ENCODE measurements at places on chromosomes 2 and 18.

DNA sequence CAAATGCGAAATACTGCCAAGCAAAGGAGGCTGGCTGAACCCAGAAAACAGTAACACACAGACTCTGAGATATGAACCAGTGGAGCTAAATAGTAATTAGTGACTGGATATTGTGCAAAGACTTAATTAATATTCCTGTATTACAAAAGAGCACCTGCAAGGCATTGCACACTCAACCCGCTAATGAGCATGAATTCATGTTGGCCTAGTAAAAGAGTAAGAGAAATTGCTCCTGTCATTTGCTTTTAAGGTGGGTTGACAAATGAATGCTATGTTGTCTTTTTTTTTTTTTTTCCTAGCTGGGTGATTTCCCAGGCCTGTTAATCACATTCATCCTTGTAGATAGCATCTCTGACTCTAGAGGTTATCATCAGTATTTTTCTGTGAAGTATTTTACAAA, 87.0 kb upstream of the CERS6 start:
- DNase-seq: no peak

- DNase-seq: no peak
Measured at GRCh38 chr2:144322379-144322778, 197.5 kb downstream of the ZEB2 start.

GRCh38 chr2:23499439-23499838, 114.5 kb downstream of the KLHL29 start:
- DNase-seq: no peak

DNA sequence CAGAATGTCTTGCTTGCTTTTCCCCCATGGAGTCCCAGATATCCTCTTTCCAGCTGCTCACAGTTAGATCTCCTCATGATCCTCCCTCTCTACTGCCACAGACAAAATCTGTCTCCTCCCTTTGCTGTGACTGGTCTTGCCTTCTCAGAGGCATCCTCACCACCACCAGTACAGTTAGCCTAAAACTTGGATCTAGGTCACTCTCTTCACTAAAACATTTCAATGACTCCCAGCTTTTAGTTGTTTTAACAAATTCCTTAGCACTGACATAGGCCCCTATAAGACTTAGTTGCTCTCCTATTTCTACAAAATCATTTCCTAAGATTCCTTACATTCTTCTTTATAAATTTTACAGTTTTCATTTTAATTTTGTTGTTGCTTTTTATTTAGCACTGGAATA, 734.2 kb upstream of the CHAC2 start:
- DNase-seq: no peak

- DNase-seq: no peak
Measured at GRCh38 chr18:23283916-23284430, 148.7 kb downstream of the CABLES1 start.

DNA sequence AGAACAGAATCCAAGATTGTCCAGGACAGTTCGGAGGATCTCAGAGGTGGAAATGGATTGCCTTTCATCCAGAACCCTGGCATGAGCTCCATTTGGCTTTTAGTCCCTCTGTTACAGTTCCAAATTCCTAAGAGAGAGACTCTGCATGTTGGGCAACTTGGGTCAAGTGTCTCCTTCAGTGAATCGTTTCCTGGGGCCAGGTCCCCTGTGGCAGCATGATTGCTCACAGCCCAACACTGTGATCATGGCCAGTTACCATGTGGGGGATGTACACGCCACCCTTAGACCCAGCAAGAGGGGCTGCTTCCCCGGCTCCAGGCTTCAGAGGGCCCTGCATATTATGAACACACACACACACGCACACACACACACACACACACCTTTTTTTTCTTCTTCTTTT, 118.6 kb upstream of the GLI2 start:
- DNase-seq: no peak

DNA sequence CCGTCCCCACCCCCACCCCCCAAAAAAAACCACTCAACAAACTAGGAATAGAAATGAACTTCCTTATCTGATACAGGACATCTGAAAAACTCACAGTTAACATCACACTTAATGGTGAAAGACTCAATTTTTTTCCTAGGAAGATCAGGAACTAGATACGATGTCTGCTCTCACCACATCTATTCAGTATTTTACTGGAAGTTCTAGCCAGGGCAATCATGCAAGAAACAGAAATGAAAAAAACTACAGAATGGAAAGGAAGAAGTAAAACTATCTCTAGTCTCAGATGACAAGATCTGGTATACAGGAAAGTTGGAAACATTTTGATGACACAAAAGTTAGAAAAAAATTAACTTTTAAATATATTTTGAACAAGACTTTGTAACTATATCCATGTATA, 114.4 kb upstream of the FZD5 start:
- no peak for DNase-seq

DNA sequence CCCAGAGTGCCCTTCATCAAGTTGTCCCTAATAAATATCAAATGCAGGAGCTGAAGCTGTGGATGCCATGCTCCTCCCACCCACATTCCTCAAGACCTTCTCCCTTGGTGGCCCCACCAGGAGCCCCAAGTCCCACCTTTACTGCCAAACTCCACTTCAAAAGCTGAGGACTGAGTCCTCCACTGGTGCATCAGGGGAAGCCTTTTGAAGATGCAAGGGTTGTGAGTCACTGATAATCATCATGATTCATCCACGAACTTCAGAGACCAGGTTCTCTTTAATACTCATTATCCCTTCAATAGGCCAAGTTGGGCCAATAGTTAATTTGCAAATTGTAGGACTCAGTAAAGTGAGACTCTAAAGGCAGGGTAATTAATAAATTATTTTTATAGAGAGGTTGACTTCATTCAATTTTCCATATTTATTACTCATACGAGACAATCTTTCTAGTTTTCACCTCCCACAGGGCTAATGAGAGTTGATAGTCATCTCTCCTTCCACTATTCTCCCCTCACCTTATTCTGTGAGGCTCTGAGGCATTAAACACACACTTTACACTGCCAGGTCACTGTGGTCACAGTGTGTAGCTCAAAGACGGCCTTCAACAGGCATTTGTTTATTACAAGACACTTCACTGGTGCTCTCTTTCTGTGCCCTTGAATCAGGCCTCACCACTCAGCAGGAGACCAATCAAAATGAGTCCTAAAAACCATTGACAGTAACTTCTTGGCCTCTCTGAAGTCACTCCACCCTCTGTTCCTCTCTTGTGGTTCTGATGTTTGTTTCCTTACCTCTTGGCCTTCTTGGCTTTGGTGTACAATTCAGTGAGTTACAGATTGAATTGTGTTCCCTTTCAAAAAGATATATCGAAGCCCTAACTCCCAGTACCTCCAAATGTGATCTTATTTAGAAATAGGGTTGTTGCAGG, 99.9 kb downstream of the TRIB2 start:
- DNase-seq: no peak

DNA sequence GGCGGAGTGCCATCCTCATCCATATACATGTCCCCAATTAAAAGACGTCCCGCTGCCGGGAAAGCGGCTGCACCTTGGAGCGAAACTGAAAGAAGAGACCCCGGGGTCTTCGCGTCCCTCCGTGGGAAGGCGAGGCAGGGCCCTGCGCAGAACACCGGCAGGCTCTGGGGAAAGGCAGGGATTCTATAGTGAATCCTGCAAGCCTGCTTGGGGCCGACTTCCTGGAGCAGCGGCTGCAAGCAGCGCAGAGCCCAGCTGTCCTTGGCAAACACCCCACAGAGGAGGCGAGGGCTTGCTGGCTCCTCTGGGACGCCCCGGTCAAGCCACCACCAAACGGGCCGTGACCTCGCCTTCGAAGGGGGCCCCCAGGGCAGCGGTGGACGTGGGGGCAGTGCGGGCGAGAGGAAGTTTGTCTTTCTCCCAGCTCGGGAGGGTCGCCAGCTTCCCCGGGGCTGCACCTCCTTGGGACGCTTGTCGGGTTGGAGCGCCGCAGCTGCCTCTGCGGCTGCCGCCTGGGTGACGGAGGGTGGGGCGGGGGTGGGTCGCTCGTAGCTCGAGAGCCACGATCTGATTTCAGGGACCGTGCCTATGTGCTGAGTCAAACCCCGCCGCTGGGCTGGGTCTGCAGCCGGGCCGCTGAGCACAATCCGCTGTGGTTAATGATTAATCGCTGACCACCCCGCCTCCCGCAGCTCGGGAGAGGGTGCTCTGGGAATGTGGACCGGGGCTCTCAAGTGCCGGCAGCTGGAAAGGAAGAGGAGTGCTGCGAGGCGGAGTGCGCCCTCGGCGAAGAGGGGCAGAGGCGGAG, 486 bp upstream of the GPR39 start:
- no peak for DNase-seq

- no peak for DNase-seq
Measured at GRCh38 chr2:46735108-46735691, 180.4 kb downstream of the MCFD2 start.

DNA sequence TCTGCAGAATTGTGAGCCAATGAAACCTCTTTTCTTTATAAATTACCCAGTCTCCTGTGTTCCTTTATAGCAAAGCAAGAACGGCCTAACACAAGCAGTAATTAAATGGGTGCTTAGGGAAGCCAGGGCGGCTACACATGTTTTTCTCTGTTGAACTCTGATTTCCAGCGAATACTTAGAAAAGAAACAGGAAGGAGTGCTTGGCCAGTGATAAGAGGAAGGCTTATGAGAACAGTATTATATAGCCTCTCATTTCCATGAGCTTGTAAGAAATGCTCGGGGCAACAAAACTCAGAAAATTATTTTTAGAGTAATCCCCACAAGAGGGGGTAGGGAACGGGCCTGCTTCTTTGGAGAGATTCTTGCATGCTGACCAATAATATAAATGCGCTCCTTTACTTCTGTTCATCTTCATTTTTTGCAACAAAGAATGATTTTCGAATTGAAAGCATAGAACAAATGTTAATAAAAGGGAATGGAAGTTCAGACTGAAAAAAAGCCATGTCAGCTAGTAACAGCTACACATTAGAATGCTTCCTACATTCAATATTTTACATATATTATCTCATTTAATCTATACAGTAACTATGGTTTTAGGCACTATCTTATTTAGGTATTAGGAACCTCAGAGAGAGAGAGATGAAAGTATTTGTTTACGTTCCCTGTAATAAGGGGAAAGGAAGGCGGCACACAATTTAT, 49.7 kb upstream of the CCDC85A start:
- DNase-seq: peak; percentile 18

- no peak for DNase-seq
Measured at GRCh38 chr2:159179696-159180095, 106.8 kb downstream of the WDSUB1 start.

DNA sequence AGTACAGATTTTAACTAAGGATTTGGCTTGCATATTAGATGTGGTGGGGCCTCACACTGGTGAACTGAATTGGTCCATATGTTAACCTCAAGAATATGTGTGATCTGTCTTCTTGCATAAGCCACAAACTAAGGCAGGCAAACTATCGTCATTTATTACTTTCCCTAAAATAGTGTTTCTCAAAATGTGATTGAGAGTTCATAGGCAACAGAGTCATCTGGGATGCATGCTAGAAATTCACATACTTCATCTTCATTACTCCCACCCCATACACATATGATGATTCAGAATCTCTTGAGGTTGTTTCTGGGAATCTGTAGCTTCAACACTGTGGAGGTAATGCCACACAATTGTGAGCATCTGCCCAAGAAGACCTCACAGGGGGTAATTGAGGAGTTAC, 822.8 kb upstream of the CDH2 start:
- no peak for DNase-seq

- DNase-seq: no peak
Measured at GRCh38 chr2:26591619-26592505, 49.3 kb downstream of the CIB4 start.

- DNase-seq: no peak
Measured at GRCh38 chr2:84132370-84132769, 326.7 kb downstream of the SUCLG1 start.

DNA sequence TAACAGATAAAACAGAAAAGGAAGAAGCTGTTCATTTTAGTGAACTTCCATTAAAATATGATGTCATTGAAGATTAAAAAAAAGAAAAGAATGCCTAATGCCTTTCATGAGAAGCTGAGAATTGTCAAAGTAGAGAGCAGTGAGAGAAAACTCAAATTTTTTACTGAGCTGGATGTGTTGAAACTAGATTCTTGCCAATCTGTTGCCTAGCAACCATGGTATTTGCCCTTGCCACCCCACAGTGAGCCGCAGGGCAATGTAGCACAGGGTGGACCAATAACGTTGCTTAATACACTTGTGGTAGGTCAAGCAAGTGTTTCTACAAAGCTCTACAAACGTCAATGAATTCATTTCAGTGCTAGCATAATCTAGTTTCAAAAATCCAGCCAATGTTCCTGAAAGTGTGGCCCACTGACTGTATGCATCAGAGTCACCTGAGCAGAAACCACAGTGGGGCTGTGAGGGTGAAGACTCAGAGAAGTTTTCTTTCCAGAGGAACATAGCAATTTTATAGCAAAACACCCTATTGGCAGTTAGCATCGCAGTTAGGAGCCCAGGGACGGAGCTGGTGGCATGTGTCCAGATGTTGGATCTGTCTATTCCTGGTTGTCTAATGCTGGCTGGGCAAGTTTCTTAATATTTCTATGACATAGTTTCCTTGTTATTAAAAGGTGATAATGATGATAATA, 132.2 kb downstream of the DOCK10 start:
- DNase-seq: no peak

- no peak for DNase-seq
Measured at GRCh38 chr2:226773291-226773690, 26.3 kb downstream of the IRS1 start.

GRCh38 chr2:223731503-223731902, 105.9 kb downstream of the AP1S3 start:
- DNase-seq: no peak

GRCh38 chr18:13617826-13618515, 108.4 kb downstream of the FAM210A start:
- DNase-seq: no peak

- DNase-seq: no peak
Measured at GRCh38 chr2:216485237-216485636, 13.4 kb upstream of the RPL37A start.

DNA sequence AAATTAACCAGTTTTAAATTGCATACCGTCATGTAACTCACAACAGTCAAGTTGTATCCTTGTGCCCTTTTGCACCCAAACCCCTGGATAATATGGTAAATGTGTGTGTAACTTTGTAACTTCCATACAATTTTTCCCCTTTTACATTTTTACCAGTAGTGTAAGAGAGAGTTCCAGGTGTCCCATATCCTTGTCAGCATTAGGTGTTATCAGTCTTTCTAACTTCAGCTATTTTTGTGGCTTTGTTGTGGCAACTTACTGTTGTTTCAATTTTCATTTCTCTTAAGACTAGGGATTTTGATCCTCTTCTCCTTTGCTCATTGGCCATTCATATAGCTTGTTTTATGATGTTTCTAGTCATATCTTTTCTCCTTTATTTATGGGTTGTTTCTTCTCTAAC, 94.6 kb downstream of the LCLAT1 start:
- DNase-seq: no peak

GRCh38 chr2:73830871-73831401, 2.2 kb downstream of the STAMBP start:
- DNase-seq: no peak

GRCh38 chr2:33208400-33208799, 261.6 kb downstream of the LTBP1 start:
- no peak for DNase-seq

Data from Kasumi-1 (cell line).